Hypothalamus (tissue), 51 donors: ENCODE measurements at places on chromosomes 1 and 21.

- no peak for DNase-seq
Observed at GRCh38 chr1:44029260-44029910, 1.9 kb downstream of the SLC6A9 start.

- DNase-seq = no peak
Observed at GRCh38 chr1:67250051-67250653, 57.5 kb upstream of the IL12RB2 start.

DNA sequence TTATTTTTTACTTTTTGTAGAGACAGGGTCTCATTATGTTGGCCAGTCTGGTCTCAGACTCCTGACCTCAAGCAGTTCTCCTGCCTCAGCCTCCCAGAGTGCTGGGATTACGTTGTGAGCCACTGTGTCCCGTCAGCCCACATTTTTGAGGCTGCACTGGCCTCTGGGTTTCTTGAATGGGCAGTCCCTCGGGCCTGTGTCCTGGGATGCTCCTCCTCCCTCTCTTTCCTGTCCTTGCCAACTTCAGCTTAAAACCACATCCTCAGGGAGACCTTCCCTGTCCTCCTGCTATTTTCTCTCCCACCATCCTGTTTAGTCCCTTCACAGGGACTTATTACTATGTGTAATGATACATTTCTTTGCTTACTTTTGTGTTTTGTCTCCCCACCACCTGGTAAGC is 31.4 kb upstream of the LYST start:
- DNase-seq = no peak

GRCh38 chr1:229627003-229627402 is 956 bp downstream of the URB2 start:
- no peak for DNase-seq

DNA sequence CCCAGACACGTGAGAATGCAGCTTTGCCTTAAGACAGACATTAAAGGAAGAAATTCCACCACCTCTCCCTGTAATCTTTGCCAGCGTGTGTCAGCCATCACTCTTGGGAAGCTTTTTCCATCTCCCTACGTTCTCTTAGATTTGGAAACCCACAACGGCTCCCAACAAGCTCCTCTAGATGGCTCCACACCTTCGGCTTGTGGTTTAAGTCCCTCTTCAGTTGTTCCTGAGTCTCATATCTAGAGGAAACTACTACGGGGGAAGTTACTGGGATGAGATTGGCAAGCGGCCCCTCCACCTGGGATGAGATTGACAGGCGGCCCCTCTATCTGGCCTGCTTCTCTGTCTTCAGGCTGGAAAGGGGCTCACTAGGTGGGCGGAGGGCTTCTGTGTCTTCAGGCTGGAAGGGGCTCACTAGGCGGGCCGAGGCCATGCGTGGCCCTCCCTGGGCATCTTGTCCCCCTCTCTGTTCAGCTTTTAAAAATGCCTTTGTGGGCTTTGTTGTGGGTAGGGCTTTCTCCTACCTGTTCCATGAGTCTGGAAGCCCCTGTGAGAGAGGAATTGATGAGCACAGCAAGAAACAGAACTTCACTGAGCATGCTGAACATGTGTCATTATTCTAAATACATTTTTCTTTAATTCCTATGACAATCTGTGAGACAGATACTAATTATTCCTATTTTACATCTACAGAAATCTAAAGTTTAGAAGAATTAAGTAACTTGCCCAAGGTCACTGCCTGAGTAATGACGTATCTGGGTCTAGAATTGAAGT is 670.5 kb downstream of the KIF26B start:
- DNase-seq = no peak

GRCh38 chr1:227790034-227790400 is 25.5 kb upstream of the PRSS38 start:
- no peak for DNase-seq
